ENCODE measurements at places on chromosomes 1 and 21.

GRCh38 chr1:167937709-167938010, 788 bp upstream of the MPC2 start:
- DNase-seq, result no peak

DNA sequence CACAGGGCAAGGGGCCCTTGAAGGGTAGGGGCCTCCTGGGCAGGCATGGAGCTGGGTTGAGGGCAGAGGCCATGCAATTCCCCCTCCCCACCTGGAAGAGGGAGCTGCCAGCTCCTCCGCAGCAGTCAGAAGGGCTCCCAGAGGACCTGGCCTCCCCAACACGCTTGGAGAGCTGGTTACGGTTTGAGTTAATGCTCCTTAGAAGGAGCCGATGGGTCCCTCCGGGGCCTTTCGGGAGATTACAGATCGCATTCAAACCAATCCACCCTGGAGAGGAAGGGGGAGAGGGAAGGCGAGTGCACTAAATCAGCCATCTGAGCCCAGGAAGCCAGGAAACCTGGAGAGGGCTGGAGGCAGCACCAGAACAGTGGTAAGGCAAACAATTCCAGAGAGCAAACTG, 106.3 kb upstream of the CSF3R start:
- no peak for DNase-seq

DNA sequence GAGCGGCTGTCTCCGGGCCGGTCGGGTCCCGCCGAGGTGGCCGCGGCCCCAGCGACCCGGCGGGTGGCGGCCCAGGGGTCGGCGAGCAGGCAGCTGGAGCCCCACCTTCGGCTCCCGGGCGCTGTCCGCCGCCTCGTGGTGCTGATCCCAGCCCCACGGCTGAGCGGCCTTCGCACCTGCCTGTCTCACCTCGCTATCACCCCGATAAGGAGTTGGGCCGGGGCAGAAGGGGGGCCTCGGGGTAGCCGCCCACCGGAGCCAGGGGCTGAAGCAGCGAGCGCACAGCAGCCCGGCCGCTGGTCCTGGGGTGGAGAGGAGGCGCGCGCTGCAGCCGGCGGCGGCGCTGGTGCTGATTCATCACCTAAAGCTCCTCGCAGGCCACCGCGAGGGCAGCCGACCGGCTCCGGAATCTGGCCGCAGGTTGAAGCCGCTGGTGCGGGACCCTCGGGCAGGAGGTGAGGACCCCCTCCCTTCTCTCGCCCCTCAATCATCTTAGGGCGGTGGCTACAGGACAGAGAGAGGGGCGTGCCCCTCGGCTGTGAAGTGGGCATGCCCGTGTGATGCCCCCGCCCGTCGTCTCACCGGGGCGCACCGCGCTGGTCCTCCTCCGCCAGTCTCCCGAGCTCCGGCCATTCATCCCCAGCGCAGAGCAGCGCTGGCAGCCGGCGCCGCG, 575 bp downstream of the TRIM67 start:
- peak; percentile 36 for DNase-seq

- DNase-seq, result no peak
Measured at GRCh38 chr1:30258876-30259275, 464.5 kb downstream of the MATN1 start.

DNA sequence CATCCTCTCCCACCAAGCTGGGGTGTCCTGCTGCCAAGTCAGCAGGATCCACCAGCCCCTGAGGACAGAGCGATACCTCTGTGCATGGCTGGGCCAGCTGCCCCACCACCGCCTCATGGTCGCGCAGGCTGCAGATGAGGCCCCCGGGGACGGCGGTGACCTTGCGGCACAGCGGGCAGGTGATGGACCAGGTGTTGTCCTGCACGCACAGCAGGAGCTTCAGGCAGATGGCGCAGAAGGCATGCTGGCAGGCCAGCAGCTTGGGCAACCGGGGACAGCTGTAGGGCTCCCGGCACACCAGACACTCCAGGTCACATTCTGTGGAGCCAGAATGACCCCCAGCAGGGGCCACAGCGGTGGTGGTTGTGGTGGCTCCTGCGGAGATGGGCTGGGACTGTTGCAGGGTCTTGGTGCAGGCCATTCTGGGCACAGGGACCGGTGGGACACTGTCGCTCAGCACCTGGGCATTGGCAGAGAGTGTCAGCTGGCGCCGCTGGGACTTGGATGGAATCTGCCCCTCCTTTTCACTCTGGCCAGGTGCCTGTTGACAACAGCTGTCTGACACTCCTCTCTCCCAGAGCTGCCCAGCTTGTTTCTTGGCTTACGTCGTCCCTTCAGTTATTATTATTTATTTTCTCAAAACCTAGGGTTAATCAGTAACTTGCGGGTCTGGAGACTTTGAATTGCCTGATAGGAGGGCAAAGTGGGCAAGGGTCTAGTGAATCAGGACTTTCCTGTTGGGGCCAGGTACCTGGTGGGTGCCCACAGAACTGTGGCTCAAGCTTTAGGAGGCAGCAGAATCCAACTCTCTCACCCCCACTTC, at the start of gene RNF186:
TSS of gene RNF186 (minus strand) at position 603 of the 823 bp plus-strand sequence. CDS start at position 421, 182 bp downstream.
- DNase-seq, result no peak

- DNase-seq, result peak; percentile 18
Measured at GRCh38 chr1:168504064-168504837, 39.5 kb downstream of the XCL2 start.

GRCh38 chr1:208604295-208604694, 360.1 kb upstream of the PLXNA2 start:
- DNase-seq, result peak; percentile 81

- no peak for DNase-seq
Measured at GRCh38 chr1:119974013-119974412, 77.7 kb upstream of the ADAM30 start.

- DNase-seq, result peak; percentile 72
Measured at GRCh38 chr1:206002871-206003801, at the start of gene RAB7B. Gene RAB7B, minus strand, starts transcription at chr1:206003395. Its CDS starts 9,260 bp downstream, at chr1:205994135.

DNA sequence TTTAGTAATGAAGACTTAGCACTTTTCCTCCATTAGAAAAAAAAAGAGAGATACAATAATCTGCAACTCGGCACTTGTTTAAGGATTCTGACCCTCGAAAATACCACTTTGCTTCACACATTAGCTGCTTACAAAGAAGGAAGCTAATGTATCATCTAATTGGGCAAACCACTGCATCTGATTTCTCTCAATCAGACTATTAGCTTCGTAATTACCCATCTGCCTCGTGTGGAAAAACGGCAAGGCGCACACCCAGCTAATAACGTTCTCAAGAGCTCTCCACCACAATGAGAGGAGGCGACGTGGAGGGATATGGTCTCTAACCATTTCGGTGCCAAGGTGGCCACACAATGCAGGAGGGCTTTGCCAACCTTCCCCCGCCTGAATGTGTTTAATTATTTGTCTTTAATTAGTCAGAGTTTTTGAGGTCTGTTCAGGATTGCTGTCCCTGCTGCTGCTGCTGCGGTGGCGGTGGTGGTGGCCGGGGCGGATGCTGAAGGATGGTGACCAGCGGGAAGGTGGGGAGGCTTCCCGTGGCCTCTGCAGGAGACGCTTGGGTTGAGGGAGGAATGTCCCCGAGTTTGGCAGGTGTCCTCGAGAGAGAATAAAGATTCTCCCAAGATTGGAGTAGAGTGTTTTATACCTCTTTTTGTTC, 374.5 kb downstream of the RPS6KC1 start:
- no peak for DNase-seq

- no peak for DNase-seq
Measured at GRCh38 chr1:28986306-28986910, 72.0 kb downstream of the EPB41 start.

DNA sequence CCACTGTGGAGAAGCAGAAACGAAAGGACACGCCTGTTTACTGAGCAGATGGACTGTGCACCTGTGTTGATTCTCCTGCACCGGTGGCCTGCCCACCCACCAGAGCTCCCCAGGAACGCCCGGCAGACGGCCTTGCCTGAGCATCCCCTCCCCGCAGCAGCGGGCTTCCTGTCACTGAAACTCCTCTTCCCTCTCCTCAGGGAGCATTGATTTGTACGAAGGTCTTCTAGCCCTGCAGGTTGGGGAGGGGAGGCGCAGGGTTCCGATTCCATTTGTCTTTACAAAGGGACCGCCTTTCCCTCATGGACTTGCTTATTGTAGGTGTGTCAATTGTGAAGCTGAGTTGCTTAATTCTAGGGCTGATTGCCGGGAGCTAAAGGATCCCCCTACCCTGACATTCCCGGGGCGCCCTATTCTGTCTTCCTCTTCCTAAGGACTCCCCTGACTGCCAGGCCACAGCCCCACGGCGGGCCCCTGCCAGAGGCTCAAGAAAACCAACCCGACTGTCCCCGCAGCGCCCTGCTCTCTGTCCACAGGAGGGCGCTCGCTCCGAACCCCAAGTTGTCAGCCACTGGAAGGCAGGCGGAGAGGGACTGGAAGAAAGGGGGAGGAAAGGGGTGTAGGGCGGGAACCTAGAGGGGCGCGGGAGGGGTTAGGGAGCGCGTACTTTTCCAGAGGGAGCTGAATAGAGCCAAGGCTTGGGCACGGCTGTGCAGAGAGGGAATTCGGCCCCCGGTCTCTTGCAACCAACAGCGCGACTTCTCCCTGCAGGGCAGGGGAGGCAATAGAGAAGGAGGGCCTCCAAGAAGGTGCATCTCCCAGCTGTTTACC, 2.8 kb downstream of the S100A6 start:
- peak; percentile 90 for DNase-seq

GRCh38 chr21:45592208-45592619, 50.0 kb upstream of the SLC19A1 start:
- DNase-seq, result no peak

- no peak for DNase-seq
Measured at GRCh38 chr1:188006354-188006753, 1177.6 kb downstream of the PLA2G4A start.

GRCh38 chr1:241269116-241269515, 87.9 kb downstream of the RGS7 start:
- DNase-seq, result no peak

- peak; percentile 85 for DNase-seq
Measured at GRCh38 chr1:156128654-156129597, 14.4 kb downstream of the LMNA start.

GRCh38 chr1:68229650-68230483, 2.5 kb downstream of the WLS start:
- no peak for DNase-seq

GRCh38 chr1:27233667-27234048, 774 bp upstream of the WDTC1 start:
- DNase-seq, result no peak

DNA sequence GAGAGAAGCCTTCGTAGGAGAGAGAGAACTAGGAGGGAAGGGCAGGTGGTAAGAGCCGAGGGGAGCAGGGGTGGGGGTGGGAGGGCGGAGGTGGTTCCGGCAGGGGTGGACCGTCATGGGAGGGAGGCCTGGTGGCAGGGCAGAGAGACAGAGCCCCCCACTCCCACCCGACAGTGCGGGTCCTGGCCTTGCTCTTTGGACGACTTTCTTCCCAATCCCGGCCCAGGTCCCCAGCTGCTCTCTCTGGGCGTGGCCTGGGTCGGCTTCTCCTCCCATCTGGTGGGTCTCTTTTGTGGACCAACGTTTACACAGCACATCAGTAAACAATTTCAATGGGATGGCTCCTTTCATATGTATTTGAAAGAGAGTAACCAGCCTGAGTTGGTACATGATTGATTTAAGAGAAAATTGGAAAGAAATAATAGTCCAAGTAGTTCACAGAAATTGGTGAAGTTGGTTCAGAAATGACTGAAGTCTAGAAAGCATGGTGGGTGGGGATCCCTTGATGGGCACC, 56.9 kb downstream of the LDLRAD2 start:
- DNase-seq, result no peak

DNA sequence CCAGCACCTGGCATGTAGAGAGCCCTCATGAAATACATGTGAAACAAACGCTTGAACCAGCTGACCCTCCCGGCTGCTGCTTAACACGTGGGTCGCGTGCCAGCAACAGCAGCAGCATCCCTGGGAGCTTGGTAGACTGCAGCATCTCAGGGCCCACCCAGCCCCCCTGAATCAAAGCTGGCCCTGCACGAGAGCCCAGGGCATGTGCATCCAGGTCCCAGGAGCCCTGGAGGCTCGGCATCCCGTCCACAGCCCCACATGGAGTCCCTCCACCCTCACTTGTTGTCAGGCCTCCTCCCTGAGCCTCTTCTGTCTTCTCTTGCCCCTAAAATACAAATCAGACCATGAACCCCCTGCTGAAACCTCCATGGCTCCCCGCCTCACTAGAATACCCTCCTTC, 123.1 kb downstream of the MATN1 start:
- no peak for DNase-seq

DNA sequence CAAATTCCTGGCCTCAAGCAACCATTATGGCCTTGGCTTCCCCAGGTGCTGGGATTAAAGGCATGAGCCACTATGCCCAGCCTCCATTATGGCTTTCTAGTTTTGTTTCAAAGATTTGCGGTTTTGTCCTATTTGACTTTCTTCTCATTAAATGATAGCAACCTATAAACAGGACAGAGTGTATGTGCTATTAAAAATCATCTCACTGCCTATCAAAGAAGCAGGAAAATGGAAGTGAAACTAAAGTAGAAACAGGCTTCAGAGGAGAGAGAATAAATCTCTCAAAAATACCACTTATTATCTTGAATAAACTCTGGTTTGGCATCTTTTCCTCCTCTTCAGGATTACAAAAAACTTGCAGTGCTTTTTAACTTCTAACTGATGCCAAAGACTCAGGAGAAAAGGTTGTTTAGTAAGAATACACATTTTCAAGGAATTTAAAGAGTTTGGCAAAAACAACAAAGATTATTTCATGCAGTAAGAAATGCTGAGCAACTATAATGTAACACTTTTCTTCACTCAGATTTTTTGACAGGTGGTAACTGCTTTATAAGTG, 28.7 kb downstream of the ACBD3 start:
- DNase-seq, result no peak

- DNase-seq, result peak; percentile 67
Measured at GRCh38 chr1:3068564-3069431, at the start of gene PRDM16. Gene PRDM16, plus strand, starts transcription at chr1:3069203. Its CDS starts 57 bp downstream, at chr1:3069260.

DNA sequence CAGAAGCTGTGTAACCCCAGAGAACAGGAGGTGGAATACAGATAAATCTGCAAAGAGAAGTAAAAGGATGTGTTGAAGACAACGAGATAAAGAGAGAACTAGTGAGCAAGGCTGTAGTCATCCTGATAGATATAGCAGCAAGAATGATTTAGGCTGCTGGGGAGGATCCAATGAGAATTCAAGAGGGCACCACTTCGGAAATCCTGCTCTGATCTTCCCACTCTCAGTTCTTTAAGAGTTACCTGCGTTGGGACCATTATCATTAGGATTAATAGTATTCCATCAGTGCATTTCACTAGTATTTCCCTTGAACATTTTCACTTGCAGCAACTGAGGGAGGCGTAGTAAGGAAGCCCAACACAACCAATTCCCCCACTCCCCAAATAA, at the start of gene BRINP3:
TSS of gene BRINP3 (minus strand) at position 103 of the 387 bp plus-strand sequence.
- no peak for DNase-seq

- peak; percentile 93 for DNase-seq
Measured at GRCh38 chr1:4668743-4669700, 14.6 kb downstream of the AJAP1 start.

GRCh38 chr1:163395790-163396189, 74.0 kb downstream of the NUF2 start:
- peak; percentile 27 for DNase-seq

- DNase-seq, result no peak
Measured at GRCh38 chr1:17108360-17108759, 10.9 kb downstream of the PADI2 start.

Data from fibroblast of skin of right biceps (primary cell).